GM04504 (cell line): ENCODE measurements at places on chromosomes 5 and 9.

DNA sequence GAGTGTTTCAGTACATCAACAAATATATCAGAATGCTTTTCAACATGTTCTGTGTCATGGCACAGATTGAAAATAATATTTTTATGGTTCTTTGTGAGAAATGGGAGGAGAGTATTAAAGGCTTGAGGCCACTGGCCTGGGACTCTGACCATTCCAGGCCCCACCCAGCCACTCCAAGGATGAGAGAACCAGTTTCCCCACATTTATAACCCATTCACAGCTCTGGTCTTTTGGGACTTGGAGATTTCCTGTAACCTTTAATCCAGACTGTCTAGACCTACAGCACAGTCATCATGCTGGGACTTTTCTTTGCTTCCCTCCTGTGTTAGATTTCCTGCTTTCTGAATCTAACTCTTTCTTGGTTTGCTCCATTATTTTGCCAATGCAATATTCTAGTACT is 389.6 kb downstream of the KIAA0825 start:
- no peak for DNase-seq

DNA sequence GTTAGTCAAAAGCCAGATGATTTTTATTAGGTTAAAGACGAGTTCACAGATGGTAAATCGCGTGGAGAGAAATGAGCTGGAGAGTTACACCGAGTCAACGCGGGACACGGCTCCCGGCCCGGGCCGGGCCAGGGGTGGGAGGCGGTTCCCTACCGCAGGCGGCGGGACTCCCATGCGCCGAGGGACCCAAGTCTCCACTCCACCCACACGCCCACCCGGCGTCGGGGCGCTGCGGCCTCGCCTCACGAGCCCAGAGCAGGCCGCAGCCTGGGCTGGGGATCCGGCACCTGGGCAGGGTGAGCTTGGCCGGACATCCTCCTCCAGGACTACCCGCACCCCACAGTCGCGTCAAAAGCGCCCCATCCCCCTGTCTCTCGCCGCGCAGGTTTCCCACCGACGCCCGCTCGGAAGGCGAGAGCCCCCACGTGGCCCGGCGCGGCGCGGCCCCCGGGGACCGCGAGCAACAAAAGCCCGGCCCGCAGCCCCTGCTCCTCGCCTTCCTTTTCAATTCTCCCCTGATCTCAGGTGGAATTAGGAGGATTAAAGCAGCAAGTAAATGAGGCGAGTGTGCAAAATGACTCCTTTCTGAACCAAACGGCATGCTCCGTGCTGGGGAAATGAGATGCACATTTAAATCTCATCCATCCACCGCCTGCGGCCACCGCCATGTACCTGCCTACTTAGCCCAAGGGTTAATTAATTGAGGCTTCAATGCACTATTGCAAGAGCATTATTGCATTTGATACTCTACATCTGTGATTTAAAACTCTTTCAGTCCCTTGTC is 196.5 kb upstream of the TBCA start:
- no peak for DNase-seq

GRCh38 chr5:76867038-76867437 is 17.2 kb downstream of the S100Z start:
- no peak for DNase-seq

DNA sequence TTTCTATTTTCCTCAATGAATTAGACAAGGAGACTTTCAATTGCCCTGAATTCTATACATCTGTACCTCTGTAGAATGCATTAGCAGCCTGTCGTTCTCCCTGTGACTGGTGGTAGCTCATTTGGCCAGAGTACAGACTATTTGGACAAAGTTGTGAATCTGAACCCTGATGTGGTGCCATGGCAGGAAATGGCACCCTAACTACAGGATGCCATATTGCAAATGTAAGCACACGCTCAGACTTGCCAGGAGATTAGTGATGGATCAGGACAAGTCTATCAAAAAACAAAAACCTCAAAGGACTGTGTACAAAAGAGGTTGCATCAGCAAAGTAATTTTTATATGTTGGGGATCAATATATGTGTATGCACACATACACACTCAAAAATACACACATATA is 58.3 kb downstream of the SVEP1 start:
- DNase-seq = no peak

DNA sequence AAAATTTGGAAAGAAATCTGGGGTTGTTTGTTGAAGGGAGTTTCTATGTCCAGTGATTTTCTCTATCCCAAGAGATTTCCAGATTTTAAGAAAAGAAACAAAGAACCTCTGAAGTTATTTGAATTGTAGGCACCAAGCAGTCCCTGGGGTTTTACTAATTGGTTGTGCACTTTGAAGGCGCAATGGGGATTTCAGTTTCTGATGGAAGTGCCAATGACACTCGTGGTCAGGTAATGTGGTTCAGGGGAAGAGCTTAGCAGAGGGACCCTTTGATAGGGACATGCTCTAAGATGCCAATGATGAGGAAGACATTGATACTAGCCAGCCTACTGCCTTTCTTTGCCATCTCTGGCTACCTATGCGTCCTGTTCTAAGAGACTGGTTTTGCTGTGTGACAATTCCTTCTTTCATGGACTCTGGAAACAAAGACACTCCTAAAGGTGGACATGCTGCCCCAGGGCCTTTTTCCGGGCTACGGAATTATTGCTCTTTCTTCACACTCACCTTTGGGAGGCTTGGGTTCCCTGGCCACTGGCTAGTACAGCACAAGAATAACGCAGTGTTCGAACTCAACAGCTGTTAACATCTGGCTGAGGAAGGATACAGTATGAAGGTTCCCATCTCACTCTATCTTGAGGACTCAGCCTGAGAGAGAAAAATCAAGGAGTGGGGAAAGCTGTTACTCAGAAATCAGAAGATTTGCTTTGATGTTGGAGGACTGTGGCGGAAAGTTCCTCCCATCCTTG is 6.9 kb upstream of the TRAF1 start:
- DNase-seq = no peak

- no peak for DNase-seq
Measured at GRCh38 chr5:25005431-25005830, 360.7 kb upstream of the CDH10 start.

DNA sequence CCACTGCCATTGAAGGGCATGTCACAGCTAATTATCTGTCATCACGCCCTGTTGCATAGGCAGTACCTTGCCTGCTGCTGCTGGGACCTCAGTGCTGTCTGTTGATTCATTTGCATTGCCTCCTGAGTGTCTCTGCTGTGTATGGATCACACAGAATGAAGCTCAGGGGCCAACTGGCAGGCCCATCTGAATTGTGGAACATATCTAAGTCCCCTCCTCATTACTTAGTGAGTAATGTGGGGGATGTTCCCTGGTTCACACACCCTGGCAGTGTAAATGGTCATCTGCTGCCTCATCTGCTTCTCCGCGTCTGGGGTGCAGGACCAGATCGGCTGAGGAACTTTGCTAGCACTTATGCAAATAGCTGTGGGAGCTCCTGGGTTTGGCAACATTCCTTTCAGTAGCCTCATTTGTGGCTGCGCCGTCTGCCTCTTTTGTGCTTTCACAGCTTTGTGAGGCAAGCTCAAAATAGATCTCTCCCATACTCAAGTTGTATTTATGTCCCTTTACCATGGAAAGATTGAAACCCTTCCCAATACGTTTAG is 25.4 kb downstream of the TYRP1 start:
- no peak for DNase-seq

DNA sequence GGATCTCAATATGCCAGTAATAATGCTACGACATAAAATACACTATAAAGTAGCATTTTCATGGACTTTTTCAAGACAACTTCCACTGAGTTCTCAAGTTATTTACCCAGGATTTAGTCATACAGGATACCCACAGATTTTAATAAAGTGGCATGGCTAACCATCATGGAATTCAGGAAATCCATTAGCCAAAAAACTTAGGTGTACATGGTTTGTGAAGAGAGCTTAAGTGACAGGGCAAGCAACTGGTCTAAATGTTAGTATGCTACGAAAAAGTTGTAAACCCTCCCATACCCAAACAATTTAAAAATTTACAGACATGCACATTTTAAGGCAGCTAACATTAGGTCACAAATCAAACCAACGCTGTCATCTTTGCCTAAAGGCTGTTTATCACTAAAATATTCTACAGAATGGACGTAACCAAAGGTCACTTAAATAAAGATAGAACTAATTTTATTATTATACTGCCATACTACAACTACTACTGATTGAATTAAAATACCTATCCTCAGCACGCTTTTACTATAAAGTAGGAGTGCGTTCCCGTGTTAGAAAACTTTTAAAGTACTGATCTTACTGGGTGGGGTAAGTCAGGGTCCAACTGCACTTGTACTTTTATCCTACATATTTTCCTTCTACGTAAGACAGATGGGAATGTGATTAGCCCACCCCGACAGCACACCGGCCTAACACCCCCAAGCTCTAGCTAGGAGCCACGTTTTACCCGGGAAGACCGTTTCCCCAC is 1.1 kb downstream of the UBTD2 start:
- DNase-seq = no peak

DNA sequence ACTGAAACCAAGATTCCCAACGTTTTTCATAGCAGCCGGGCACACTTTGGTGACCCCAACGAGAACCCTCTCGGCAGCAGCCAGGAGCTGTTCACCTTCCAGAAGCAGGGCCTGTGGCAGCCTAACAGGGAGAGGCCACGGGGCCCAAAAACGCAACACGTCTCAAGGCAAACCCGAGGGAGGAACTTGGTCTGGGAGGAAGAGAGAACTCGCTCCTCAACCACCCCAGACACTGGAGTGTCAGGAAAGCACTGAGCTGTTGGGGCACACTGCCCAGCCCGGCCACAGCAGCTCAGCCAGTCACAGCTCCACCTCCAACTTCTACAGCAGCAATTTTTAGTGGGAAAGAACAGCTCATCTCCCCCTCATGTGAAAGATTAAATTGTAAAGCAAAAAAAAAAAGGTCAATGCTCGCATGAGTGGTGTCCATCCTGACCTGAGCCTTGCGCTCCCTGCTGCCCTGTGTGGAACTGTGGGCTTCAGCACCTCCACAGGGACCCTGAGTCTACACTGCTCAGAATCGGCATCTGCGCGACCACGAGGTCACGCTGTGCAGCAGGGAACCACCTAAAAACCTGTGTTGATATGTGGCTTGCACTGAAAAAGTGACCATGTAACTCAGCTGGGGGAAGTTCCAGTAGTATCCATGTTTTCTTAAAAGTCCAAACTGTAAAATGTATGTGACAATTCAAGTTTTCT is 55.0 kb downstream of the IPPK start:
- no peak for DNase-seq

DNA sequence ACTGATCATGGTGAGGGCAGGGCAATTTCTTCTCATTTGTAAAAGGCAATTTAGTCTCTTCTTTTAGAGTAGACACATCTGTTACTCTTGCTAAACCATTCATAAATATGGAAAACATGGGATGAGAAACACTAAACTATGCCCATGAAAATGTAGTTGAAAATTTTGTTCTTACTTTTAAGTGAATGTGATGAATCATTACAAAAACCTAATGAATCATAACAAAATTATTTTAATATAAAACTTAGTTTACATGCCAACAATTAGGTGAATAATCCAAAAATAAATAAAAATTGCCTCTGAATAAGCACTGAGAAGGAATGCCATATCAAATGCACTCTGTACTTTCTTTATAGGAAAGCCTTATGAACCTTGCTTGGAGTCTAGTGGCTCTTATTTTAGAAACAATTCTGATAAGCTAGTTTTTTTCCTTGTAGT is 297.7 kb upstream of the EFNA5 start:
- DNase-seq = peak; percentile 16

DNA sequence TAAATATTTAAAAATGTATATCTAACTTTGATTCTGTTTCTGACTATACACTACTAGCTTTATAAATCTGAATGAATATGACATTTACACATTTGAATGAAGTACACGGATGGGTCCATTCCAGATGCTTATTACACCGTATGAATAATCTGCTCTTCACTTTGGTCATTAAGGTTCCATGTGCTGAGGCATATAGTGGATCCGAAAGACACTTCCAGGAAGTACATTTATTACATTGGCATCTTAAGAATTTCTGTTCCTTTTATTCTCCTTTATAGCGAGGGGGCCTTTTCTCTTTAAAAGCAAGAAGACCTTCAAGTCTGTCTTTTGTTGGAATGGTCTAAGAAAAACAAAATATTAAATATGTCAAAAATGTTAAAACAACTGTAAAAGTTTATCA is 147.6 kb downstream of the AUH start:
- no peak for DNase-seq
